Right cardiac atrium (tissue), 5 donors: ENCODE measurements at places on chromosomes 12 and 14. TPM values are rescaled to one million over a fixed set of nuclear protein-coding genes. Genes with fewer than 3 reads are reported as not detected.

DNA sequence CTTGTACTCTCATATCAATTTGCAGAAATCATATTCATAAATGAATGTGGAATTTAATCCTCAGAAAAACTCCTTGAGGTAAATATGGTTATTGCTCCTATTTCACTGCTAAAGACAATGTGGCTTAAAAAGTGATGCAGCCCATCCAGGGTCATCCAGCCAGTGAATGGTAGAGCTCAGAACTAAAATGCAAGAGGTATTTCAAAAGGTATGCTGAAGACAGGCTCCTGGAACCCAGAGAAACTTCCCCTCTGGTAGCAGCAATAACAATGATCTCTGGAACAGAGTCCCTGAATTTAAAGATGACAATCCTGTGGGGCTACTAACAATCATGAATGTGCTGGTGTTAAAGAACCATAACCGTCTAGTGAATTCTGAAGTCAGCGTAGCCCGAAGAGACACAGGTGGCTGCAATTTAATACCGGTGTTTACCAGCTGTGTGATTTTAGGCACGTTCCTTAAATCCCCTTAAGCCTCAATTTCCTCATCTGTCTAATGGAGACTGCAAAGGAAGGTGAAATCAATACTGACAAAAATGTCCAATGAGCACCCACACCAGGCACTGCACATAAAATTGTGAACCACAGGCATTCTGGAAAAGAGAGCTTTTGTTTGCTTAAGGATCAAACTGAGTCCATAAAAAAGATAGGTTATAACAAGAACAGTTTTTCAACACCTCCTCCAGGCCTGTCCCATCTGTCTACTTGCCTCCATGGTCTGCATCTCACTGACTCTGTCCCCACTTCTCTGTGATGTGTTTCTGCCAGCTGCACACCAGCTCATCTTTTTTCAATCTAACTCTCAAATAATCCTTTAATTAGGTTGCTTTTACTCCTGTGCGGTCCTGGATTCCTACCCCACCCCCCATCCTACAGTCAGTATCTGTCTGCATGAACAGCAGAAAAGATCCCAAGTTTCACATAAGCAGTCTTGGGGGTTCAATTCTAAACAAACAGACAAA is 10.5 kb downstream of the TM7SF3 start:
- DNase-seq = no peak

Gene BATF
- total RNA-seq = 0.54 TPM

DNA sequence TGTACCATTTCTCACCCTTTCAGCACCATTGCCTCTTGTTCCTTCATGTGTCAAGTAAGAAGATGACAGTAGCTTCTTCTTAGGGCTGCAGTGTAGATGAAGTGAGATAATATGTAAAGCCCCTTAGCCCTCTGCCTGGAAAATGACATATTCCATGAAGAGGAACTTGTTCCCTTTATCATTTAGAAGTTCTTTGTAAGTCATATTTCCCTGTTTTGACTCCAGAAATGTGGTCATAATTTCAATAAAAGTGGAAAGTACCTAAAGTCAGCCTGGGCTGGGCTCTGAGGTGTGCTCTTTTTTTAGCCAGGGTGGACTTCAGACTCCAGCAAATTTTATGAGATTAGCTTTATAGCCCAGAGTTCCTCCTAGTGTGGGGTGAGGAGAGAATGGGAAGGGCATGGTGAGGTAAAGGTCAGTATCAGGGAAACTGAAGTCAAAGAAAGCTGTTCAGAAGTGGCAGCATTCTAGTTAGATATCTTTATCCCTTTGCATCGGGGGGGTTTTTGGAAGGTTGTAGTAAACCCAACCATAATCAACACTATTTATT is 92.5 kb downstream of the TMCC3 start:
- no peak for DNase-seq

DNA sequence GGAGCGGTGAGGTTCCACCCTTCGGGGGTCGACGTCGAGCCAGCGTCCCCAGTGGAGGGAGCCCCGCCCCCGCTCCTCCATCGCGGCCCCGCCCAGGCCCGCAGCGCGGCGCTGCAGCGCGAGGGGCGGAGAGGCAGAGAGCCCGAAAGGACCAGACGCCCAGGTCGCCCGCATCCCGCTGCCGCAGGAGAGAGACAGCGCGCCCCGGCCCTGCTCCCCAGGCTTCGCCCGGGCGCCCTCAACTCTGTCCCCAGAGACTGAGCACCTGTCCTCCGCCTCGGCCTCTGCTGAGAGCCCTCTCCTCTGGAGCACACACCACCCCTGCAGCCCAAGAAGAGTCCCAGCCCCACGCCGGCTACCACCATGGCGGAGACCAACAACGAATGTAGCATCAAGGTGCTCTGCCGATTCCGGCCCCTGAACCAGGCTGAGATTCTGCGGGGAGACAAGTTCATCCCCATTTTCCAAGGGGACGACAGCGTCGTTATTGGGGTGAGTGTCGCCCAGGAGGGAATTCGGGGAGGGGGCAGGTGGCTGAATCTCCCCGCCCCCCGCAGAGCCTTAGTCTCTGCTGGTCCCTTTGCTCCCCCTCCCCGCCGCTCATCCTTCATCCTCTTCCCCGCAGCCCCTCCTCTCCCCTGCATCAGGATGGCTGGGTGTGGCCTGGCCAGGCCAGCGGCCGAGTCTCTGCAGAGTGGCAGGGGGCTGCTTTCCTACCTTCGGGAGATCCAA is at the start of gene KIF5A:
TSS of gene KIF5A (plus strand) at position 136 of the 732 bp plus-strand sequence. CDS start at position 364, 228 bp downstream.
- DNase-seq = peak; percentile 62

DNA sequence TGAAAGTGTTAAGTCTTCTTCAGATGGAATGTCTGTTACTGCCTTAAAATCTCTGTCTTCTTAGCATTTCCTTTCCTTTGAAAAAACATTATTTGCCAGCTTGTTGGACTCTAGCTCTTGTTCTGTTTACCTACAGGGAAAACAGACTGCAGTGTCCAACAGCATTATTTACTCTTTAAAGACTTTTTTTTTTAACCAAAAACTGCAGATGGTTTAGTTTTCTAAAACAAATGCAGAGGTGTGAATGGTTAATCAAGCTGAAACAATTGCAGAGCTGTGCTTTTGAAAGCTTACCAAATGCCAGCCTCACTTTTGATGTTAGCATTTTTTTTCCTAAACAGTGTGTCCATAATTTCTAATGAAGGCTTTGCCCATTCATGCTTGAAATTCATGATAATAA is 323.3 kb downstream of the TMEM117 start:
- DNase-seq = no peak

DNA sequence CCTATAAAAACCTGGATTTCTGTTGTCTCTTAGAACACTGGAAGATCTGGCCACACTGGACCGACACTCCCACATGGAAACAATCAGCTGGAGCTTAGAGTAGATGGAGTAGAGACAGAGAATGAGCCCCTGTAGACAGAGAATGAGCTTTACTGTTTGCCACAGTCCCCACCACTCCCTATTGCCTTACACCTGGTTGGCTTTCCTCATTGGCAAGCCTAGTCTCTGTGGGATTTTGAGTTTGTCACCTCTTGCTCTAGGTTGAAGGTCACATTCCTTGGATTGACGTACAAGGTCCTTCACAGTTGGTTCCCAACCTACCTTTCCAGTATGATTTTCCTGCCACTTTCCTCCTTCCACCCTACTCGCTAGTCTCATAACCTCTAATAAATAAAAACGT is 2.0 kb upstream of the HCAR1 start:
- DNase-seq = no peak

Gene GLIPR1L2
- total RNA-seq = 1.8 TPM

Gene ARG2
- 0.61 TPM for total RNA-seq

DNA sequence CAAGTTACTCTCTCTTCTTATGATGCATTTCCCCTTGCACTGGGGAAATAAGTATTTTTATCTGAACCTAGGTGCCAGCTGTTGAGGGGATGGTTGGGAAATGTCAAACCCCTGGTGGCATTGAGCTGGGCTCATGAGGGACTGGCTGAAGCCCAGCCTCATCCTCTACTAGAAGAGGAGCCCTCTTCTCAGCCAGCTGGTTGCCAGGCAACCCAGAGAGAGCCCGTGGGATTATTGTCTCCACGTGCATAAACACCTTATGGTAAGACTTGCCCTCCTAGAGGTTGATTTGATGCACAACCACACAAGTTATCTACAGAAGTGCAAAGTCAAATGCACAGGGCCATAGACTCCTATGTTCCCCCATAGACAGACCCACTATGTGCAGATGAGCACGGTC is 89.8 kb downstream of the WSCD2 start:
- DNase-seq = no peak

Gene RIPK3
- 6.6 TPM for total RNA-seq

- DNase-seq = no peak
Observed at GRCh38 chr12:18224745-18225144, 36.6 kb upstream of the PIK3C2G start.

Gene SLC4A8
- total RNA-seq = 0.24 TPM

Gene SETD1B
- total RNA-seq = 13.1 TPM

GRCh38 chr12:4648104-4648500 is 749 bp downstream of the AKAP3 start:
- DNase-seq = no peak

DNA sequence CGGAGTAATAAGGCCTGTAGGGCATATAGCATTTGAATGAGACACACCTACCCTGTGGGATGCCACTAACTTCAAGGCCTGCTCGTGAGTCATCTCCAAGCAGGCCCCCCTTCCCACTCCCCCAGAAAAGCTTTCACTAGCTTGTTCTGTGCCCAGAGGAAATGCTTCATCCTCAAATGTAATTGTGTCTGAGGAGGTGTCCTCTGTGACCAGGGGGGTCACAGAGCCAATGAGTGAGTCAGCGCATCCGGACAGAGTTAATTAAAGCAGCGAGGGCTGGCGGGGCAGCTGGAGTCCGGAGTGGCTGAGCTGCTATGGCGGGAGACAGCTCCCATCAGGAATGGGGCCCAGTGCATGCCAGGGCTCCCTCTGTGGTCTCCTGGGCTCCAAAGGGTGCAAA is 27.0 kb upstream of the ESRRB start:
- no peak for DNase-seq

DNA sequence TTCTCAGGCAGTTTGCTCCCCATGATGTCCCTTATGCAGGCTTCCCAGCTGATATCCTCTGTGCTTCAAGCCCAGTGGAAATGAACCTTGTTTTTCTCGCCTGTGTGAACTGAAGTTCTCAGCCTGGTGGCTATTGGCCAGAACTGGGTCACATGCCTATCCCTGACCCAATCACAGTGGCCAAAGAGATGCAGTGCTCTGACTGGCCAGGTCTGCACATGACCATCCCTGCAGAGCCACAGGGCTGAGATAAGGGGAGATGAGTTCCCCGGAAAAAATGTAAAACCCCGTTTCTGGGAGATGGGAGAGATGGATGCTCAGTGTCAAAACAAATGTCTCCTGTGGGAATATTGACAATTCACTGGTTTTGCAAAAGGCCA is 34.7 kb upstream of the FZD10 start:
- DNase-seq = no peak

DNA sequence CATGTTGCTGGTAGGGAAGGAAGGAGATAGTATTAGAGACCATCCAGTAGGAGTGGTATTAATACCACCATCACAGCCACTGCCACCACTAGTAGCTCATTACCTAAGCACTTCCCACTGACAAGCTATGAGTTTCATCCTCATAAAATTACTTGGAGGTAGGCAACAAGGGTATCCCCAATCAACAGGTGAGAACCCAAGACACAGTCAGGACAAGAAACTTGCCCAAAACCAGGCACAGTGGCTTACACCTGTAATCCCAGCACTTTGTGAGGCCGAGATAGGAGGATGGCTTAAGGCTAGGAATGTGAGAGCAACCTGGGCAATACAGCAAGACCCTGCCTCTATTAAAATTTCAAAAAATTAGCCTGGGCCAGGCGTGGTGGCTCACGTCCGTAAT is 5.5 kb downstream of the ADCY6 start:
- no peak for DNase-seq

GRCh38 chr14:100409651-100410050 is 86.5 kb downstream of the SLC25A47 start:
- no peak for DNase-seq

- DNase-seq = no peak
Observed at GRCh38 chr14:88879022-88879421, 54.6 kb downstream of the TTC8 start.

DNA sequence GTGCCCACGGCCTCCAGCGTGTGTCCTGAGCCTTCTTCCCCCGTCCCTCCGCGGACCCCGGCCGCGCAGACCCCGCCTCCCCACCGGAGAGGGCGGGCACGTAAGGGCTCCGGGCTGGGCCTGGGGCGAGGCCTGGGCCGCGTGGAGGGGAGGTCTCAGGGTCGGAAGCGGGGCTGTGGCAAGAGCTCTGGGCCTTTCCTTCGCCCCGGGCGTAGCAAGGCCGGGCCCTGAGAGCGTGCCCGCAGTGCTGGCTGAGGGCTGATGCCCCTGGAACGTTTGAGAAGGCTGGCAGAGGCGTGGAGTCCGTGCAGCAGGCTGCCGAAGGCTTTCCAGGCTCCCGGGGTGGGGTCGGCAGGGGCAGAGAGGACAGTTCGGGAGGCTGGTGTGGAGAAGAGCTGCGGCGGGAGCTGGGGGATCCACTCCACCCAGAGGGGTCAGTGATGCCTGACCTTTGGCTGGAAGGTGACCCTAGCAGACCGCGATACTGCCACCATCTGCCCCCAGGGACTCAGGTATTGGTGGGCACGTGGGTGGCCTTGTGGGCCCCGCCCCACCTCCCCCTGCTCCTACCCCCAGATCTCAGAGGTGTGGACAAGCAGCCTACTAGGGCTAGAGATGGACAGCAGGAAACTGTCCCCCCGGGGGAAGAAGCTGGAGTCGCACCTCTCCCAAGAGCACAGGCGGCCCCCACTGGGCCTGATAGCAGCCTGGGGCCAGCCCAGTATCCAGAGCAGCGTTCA is 558 bp downstream of the TEX22 start:
- DNase-seq = no peak

Gene SMIM41
- 0.31 TPM for total RNA-seq

Gene C12orf50
- total RNA-seq = 0.06 TPM

GRCh38 chr12:128906485-128907137 is 53.3 kb downstream of the GLT1D1 start:
- DNase-seq = no peak

GRCh38 chr12:31507966-31508365 is 83.0 kb downstream of the DENND5B start:
- no peak for DNase-seq

DNA sequence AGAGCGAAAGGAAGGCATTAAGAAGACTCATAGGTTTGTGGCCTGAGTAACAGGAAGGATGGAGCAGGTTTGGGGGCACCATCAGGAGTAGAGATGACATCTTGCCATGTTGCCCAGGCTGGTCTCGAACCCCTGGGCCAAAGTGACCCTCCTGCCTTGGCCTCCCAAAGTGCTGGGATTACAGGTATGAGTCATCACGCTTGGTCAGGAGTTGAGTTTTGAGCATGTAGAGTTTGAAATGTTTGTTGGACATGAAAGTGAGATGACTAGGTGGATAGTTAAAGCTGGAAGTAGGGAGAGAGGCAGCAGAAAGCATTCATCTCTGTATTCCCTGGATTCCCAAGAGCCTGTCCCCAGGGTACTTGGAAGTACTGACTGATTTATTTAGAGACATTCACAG is 112.6 kb downstream of the ERC1 start:
- DNase-seq = no peak

Gene DUSP6
- total RNA-seq = 23.5 TPM
